CD4-positive, alpha-beta memory T cell (primary cell): ENCODE measurements at places on chromosomes 2 and 18.

GRCh38 chr2:62545261-62545660 is 39.3 kb upstream of the TMEM17 start:
- DNase-seq: no peak

DNA sequence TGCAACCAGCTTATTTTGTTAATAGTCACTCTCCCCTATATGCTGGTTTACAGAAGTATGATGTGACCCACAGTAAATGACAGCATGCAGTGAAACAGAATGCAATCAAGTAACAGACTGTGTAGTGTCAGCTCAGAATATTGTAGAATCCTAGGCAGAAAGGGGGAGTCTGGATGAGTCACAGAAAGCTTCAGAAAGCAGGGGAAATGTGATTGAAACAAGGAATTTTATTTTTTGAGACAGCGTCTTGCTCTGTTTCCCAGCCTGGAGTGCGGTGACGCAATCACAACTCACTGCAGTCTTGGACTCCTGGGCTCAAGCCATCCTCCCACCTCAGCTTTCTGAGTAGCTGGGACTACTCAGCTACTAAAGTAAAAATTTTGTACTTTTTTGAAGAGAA is 219.9 kb upstream of the FBXO11 start:
- no peak for DNase-seq

DNA sequence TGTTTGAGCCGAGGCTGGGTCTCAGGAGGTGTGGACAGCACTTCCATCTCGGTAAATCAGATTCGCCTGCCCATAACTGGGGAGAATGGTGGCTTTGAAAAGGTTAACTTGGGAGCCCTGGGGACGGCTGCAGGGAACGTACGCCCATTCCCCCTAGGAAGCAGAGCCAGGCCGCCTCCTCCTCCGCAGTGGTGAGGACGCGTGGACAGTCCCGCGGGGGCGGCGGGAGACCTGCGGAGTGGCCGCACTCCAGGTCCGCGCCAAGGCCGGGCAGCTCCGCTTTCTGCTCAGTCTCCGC is 845 bp upstream of the MYCN start:
- DNase-seq: no peak

GRCh38 chr2:207530160-207531031 is 634 bp downstream of the CREB1 start:
- peak; percentile 71 for DNase-seq

DNA sequence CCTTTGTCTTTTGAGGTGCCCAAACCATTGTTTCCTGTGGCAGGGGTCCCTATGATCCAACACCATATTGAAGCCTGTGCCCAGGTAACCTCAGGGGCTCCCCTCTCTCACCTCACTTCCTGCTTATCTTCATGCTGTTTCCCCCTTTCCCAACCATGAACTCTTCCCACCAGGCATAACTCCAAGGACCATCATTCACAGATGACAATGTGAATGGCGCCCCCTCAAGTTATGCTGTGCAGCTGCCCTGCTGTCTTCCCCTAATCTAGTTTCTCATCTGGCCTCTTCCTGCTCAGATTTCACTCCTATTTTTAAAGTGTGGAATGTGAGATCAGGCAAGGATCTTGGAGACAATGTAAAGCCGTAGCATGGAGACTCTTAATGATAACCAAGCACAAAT is 1.4 kb downstream of the GMPPA start:
- DNase-seq: no peak

DNA sequence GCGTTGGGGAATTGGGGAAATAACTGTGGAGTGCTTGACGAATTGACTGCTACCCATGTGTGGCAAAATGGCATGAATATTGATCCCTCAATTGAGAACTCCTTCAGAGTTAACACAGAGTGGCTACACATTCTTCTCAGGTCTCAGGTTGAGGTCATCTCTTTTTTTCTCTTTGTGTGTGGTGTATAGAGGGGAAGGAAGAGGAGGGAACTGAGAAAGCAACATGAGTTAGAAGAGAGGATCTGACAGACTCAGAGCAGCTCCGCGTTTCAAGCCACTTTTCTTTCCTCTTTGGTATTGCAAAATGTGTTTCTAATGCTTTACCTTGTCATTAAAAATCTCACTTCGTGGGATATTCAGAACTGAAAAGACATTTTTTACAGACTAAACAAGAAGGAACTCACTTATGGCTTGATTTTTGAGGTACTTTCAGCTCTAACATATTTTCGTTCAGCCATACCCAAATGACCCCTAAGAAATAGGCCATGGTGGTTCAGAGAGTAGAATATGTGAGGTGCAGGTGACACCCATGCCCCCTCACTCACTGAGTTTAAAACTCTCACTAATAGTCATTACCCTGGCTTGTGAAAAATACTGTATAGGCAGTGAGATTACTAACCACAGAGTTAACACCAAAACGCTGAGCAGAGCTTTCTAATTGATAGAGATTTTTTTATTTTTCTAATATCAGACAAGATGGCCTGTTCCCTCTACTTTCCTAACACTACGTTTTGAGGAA is 22.5 kb downstream of the STAT4 start:
- no peak for DNase-seq

DNA sequence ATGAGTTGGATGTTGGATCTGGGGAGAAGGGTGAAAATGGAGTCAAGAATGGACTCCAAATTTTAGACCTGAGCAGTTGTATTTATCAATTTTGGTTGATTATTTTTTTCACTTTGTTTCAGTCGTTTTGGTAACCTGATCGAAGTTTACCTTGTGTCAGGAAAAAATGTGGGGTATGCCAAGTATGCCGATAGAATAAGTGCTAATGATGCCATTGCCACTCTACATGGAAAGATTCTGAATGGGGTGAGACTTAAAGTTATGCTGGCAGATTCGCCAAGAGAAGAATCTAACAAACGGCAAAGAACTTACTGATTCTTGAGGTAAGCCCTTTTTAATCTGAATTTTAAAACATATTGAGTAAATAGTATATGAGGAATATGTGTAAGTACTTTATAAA is 13.6 kb downstream of the RBM45 start:
- no peak for DNase-seq

- DNase-seq: no peak
These were observed 29.3 kb downstream of the FHOD3 start for GRCh38 chr18:36326771-36327170.

DNA sequence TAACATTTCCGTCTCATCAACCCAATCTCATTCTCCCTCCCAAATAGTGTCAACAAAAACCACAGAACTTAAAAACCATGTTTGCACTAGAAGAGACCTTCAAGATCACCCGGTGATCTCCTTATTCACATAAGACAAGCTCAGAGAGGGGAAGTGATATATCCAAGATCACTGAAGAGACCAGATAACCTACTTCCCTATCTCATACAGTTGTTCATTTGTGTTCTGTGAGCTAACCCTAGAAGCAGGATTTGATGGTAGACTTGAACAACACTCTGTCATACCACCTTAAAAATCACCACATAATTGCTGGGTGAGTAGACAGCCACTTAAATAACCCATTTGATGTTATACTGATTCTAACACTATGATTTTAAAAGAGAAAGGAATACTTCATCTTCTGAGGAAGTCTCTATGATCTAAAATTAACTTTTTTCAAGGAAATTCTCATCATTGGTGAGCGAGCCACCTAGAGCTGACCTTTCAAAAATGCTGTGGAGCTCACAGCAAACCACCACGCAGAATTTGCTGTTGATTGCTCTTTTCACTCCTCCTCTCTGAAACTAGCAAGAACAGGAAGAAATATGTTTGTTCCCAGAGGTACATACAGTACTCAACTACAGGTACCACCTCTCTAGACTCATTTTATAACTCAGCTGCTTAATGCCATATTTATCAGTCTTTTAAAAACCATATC is 15.1 kb downstream of the AAK1 start:
- DNase-seq: peak; percentile 29

DNA sequence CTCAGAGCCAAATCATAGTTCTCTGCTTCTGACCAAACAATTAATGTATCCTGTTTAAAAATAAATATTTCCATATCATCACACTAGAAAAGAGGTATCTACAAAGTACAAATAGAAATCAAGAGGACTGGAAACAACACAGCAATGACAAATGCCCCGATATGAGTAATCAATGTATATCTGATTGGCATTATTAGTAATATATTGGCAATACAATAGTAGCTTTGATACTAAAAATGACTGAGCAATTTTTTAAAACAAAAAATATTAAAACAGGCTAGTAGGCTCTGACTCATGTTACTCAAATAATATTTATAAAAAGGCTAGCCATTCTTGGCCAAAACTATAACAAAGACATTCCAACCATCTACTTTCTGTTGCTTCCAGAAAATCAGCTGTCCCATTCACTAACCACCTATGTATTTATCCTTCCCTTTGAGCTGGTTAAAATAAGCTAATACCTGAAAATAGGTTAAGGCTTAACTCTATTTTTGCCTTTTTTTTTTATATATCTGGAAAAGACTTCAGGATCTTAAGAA is 13.3 kb downstream of the PPP4R3B start:
- no peak for DNase-seq

DNA sequence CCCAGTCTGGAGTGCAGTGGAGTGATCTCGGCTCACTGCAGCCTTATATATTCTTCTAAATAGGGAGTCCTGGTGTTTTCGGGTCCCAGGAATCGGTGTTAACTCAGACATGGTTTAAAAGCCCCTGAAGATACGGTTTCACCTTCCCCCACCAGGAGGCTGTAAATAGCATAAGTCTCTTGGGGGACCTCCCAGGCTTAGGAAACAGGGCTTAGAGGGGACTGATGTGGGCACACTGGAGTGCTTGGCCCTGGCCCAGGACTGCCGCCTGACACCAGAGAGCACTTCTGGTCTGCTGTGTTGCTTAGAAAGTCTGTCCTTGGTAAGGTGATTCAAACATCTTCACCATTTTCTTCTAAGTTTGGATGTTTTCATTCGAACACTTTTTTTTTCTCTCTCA is 39.7 kb upstream of the MAP4K4 start:
- no peak for DNase-seq

DNA sequence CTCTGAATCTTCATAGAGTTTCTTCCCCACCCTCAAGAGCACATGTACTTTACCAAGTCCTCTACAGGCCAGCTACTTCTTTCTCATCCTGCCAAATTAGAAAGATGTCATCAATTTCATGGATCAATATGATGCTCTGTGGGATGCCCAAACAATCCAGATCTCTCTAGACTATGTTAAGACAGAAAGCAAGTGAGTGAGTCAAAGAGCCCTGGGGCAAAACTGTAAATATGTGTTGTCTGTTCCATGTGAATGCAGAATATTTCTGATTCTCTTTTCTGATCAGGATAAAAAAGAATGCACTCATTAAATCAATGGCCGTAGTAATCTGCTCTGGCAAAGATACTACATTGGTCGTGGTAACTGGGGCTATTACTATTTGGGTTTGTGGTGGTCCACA is 53.1 kb upstream of the ROCK2 start:
- DNase-seq: no peak

DNA sequence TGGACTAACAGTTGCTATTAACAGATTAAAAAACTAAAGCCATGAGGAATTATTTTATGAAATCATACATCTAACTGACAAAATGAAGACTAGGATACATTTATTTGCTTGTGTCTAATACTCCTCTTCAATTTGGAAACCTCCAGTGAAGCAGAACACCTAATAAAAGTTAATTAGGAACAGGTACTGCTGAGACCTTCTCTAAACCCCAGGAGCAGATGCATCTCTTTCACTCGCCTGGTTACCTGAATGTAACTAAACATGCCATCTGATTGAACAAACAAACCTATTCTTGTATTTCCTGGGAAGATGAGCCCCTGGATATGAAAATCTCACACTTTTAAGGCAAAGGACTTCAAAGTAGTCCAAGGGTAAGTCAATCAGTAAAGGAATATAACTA is 898.2 kb downstream of the NRXN1 start:
- DNase-seq: no peak

- DNase-seq: no peak
These were observed 11.2 kb upstream of the ATP9B start for GRCh38 chr18:79058007-79058406.

DNA sequence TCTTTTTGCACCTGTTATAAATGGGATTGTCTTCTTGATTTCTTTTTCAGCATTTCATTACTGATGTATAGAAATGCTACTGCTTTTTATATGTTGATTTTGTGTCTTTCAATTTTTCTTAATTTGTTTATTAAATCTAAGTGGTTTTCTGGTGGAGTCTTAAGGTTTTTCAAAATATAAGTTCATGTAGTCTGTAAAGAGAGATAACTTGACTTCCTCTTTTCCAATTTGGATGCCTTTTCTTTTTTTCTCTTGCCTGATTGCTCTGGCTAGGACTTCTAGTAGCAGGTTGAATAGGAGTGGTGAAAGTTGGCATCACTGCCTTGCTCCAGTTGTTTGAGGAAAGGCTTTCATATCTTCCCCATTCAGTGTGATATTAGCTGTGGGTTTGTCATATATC is 28.6 kb upstream of the GALNT5 start:
- no peak for DNase-seq

DNA sequence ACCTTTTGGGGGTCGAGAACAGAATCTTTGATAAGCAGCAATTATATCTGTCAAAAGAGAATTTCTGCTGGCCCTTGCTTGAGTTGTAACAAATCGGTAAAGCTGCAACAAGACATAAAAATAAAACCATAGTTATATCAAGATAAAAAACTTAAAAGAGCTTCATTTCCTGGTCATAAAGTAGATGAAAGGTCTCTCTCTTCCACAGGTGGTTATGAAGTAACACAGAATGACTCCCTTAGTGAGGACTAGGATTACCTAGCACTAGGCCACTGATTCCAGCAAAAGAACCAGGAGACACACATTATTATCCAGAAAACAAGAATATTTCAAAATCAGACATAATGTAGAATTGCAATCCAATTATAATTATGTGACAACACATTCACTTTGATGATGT is 5.4 kb downstream of the AFG3L2 start:
- no peak for DNase-seq

DNA sequence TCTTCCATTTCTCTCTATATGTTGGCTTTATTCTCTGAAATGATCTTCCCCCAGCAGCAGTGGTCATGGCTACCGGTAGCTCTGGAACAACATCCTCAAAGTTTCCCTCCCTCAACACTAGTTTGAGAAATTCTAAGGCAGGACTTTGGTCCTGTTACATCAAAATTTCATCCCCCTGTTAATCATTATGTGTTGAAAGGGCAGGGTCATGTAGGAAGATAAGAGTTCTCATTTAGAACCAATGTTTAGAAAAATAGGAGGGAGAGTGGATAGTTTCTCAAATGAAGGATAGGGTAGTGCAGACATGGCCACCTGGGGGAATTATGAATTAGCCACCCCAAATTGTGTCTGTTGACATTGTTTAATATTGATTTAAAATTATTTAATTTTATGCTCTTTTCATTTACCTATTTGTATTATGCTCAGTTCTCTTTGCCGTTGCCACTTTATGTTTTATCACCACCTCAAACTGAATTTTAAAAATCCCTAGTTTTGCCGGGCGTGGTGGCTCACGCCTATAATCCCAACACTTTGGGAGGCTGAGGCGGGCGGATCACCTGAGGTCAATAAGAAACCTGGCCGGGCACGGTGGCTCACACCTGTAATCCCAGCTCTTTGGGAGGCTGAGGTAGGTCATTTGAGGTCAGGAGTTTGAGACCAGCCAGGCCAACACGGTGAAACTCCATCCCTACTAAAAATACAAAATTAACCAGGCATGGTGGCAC is 22.3 kb downstream of the EML4 start:
- no peak for DNase-seq

- DNase-seq: no peak
These were observed 460.6 kb downstream of the CNTNAP5 start for GRCh38 chr2:124485659-124486058.

GRCh38 chr2:228541789-228542188 is 360.3 kb upstream of the SPHKAP start:
- no peak for DNase-seq

GRCh38 chr18:68267583-68267982 is 447.3 kb downstream of the TMX3 start:
- no peak for DNase-seq
